ENCODE measurements at places on chromosomes 1 and 21.

- H3K36me3 ChIP-seq = no peaks in the 10 kb centered on the region
- no peak for DNase-seq
- peaks cover 21% of the 10 kb centered on the region for H3K4me1 ChIP-seq
- no peak overlapping the region for H3K27ac ChIP-seq
- H3K4me3 ChIP-seq = no peak overlapping the region
These were observed 59.5 kb upstream of the LRRC8D start for GRCh38 chr1:89761338-89761737.

DNA sequence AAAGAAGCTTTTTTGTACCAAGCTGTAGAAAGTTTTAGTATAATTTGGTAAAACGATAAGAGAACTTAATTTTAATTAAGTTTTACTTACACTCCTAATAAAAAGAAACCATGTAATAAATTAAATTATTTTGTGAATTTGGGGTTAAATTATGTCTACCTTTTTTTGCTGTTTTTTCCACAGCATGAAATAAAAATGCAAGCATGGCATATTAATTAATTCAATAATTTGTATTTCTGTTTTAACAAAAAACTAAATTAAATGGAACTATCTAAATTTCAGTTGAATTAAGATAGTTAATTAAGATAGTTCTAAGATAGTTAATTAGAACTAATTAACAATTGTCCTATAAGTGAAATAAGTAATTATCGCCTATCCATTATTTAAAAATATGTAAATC is 39.4 kb downstream of the VANGL2 start:
- H3K27ac ChIP-seq = no peak overlapping the region
- no peak overlapping the region for H3K4me3 ChIP-seq
- H3K27me3 ChIP-seq = peaks cover 28% of the 10 kb centered on the region

DNA sequence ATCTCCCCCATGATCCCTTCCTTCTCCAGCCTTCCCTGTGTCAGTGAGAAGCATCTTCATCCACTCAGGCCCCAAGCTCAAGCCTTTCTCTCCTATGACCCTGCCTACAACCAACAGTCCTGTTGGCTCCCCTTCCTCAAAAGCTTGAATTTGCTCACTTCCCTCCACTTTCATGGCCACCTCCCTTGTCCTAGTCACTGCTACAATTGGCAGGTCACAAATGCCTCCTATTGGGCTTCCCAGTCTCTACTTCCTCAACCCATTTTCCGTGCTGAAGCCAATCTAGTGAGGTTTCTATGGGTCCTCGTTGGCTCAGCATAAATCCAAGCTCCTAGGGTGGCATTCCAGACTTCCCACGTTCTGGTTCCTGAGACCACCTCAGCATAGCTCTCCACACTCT is 40.2 kb upstream of the SLC6A9 start:
- peaks cover 30% of the 10 kb centered on the region for H3K4me1 ChIP-seq
- H3K27me3 ChIP-seq = peaks cover 7% of the 10 kb centered on the region
- H3K27ac ChIP-seq = no peak overlapping the region
- peaks cover 2% of the 10 kb centered on the region for H3K36me3 ChIP-seq

GRCh38 chr1:175470078-175470477 is 273.3 kb downstream of the TNR start:
- no peak for DNase-seq
- H3K27ac ChIP-seq = no peak overlapping the region
- H3K27me3 ChIP-seq = peaks cover 9% of the 10 kb centered on the region
- no peaks in the 10 kb centered on the region for H3K4me1 ChIP-seq
- no peaks in the 10 kb centered on the region for H3K36me3 ChIP-seq

GRCh38 chr1:116067566-116067890 is 43.7 kb upstream of the MAB21L3 start:
- H3K4me1 ChIP-seq = peaks cover 43% of the 10 kb centered on the region
- peaks cover 20% of the 10 kb centered on the region for H3K36me3 ChIP-seq
- H3K27me3 ChIP-seq = no peaks in the 10 kb centered on the region
- DNase-seq = no peak
- H3K4me3 ChIP-seq = no peak overlapping the region
- H3K27ac ChIP-seq = peak overlapping the region; percentile 99

DNA sequence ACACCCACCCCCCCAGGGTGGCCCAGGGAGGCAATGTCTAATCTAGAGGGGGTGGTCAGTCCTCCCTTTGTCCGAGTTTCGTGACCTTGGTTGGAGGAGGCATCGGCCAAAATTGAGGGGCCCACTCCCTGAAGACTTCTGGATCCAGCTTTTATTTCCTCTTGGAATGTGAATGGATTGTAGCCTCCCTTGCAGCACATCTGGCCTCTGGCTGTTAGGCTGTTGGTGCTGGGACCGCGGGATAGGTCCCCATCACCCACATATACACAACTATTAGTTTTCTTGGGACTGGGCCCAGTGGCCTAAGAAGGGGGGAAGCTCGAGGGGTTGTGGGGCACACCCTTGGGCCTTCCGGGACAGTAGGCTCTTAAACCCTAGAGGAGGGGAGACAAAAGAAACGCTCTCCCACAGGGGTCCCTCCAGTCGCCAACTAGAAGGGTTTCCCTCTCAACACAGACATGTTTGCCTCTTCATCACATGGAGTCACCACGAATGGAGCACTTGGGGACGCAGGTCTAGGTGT is 2.5 kb downstream of the LHX4 start:
- H3K36me3 ChIP-seq = no peaks in the 10 kb centered on the region
- H3K4me3 ChIP-seq = no peak overlapping the region
- H3K4me1 ChIP-seq = peaks cover 24% of the 10 kb centered on the region
- no peak for DNase-seq

- H3K4me3 ChIP-seq = no peak overlapping the region
- peaks cover 12% of the 10 kb centered on the region for H3K27me3 ChIP-seq
- H3K27ac ChIP-seq = no peak overlapping the region
- DNase-seq = no peak
- no peaks in the 10 kb centered on the region for H3K4me1 ChIP-seq
- H3K36me3 ChIP-seq = peaks cover 2% of the 10 kb centered on the region
These were observed 262.7 kb downstream of the MATN1 start for GRCh38 chr1:30460661-30461060.

GRCh38 chr1:164783778-164784555 is 225.0 kb downstream of the PBX1 start:
- H3K27ac ChIP-seq = no peak overlapping the region
- H3K36me3 ChIP-seq = no peaks in the 10 kb centered on the region
- peaks cover 2% of the 10 kb centered on the region for H3K27me3 ChIP-seq
- H3K4me3 ChIP-seq = no peak overlapping the region

- DNase-seq = no peak
- no peak overlapping the region for H3K27ac ChIP-seq
- H3K27me3 ChIP-seq = peaks cover 31% of the 10 kb centered on the region
These were observed 290.8 kb upstream of the PLXNA2 start for GRCh38 chr1:208534979-208535378.

- H3K27me3 ChIP-seq = no peaks in the 10 kb centered on the region
- peaks cover 27% of the 10 kb centered on the region for H3K36me3 ChIP-seq
- H3K4me1 ChIP-seq = peaks cover 54% of the 10 kb centered on the region
- H3K27ac ChIP-seq = peak overlapping the region; percentile 100
These were observed 28.0 kb upstream of the EVA1B start for GRCh38 chr1:36351227-36351977.

DNA sequence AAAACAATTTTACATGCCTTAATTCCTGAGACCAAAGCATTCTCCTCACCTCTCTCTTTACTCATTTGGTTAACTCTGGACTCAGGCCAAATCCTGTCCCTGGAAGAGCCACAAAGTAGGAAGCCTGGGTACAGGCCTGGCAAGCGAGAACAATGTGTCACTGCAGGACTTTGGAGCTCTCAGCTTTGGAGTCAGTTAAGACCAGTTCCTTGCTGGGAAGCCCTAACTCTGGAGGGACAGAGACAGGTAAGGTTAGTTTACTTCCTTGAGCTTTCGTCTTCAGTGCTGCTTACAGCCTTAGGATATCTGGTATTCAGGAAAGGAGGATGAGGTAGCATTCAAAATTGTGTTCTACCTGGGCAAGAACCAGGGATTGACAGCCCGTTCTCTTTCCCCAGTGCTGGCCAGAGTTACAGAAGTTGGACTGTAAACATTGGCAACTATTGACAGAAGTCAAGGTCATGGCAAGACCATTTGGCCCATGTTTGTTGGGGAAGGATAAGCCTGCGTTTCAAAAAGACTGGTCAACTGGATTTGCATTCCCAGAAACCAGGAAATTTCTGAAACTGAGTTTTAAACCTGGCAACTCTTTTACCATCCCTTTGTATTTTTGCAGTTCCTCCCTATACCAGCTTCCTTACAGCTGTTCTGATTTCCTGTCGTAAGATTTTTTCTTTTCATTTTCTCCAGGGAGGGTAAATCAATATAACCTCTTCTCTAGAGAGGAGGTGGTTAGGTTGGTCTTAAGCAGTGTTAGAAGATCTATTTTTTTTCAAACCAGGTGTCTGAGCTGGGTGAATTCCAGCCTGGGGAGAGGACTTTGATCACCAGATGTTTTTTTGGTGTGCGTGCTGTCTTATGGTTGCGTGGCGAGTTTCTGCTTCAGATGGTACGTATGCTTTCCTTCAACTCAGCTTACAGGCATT is at the start of gene C4BPB:
TSS of gene C4BPB (plus strand) at position 160 of the 926 bp plus-strand sequence. CDS start at position 832, 672 bp downstream.
- no peak for DNase-seq
- H3K27me3 ChIP-seq = peaks cover 8% of the 10 kb centered on the region
- H3K36me3 ChIP-seq = no peaks in the 10 kb centered on the region
- H3K4me3 ChIP-seq = no peak within 1 kb of the TSS
- H3K4me1 ChIP-seq = peaks cover 29% of the 10 kb centered on the region

- H3K4me3 ChIP-seq = peak within 1 kb of the TSS; percentile 97
- DNase-seq = no peak
- H3K36me3 ChIP-seq = peaks cover 16% of the 10 kb centered on the region
- H3K4me1 ChIP-seq = peaks cover 20% of the 10 kb centered on the region
- no peaks in the 10 kb centered on the region for H3K27me3 ChIP-seq
- H3K27ac ChIP-seq = peak within 1 kb of the TSS; percentile 80
These were observed at the start of gene SH3D21 for GRCh38 chr1:36306210-36306901. SH3D21 (plus strand) TSS chr1:36306368; CDS start chr1:36306421, 53 bp downstream.

- H3K27ac ChIP-seq = no peak overlapping the region
- DNase-seq = no peak
- H3K27me3 ChIP-seq = peaks cover 27% of the 10 kb centered on the region
- H3K4me3 ChIP-seq = no peak overlapping the region
These were observed 14.2 kb downstream of the KCNAB2 start for GRCh38 chr1:6059866-6060265.

GRCh38 chr1:94301186-94301585 is 63.8 kb upstream of the ARHGAP29 start:
- H3K27me3 ChIP-seq = no peaks in the 10 kb centered on the region
- H3K4me1 ChIP-seq = peaks cover 41% of the 10 kb centered on the region
- no peak for DNase-seq
- no peak overlapping the region for H3K27ac ChIP-seq
- H3K4me3 ChIP-seq = no peak overlapping the region

DNA sequence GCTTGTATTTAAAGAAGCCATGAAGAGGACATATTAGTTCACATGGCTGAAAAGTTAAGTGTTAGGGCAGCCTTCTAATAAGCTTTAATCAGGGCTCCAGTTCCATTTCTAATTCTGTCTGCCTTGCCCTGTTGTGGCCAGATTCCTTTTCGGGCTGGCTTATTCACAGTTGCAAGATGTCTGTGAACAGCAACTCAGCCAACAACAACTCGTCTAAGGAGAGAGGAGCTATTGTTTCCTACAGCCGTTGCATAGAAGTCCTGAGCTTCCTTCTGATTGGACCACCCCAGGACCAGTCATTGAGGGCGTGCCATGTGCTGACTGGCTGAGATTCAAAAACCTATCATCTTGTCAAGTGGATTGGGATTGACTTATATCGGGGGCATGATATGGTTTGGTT is 18.6 kb upstream of the COQ8A start:
- H3K27ac ChIP-seq = no peak overlapping the region
- peaks cover 16% of the 10 kb centered on the region for H3K36me3 ChIP-seq
- no peak overlapping the region for H3K4me3 ChIP-seq
- H3K4me1 ChIP-seq = no peaks in the 10 kb centered on the region

DNA sequence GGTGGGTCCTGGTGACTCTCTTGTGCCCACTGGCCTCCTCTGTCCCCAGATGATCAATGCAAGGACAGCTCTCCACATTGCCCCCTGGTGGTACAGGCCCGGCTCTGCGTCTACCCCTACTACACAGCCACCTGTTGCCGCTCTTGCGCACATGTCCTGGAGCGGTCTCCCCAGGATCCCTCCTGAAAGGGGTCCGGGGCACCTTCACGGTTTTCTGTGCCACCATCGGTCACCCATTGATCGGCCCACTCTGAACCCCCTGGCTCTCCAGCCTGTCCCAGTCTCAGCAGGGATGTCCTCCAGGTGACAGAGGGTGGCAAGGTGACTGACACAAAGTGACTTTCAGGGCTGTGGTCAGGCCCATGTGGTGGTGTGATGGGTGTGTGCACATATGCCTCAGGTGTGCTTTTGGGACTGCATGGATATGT is 10.8 kb downstream of the ADAMTSL4 start:
- H3K27ac ChIP-seq = peak overlapping the region; percentile 100
- peaks cover 53% of the 10 kb centered on the region for H3K4me1 ChIP-seq
- peak; percentile 90 for DNase-seq
- H3K36me3 ChIP-seq = no peaks in the 10 kb centered on the region
- H3K27me3 ChIP-seq = no peaks in the 10 kb centered on the region

- no peak overlapping the region for H3K4me3 ChIP-seq
- no peaks in the 10 kb centered on the region for H3K27me3 ChIP-seq
- no peaks in the 10 kb centered on the region for H3K36me3 ChIP-seq
- H3K27ac ChIP-seq = no peak overlapping the region
- no peak for DNase-seq
These were observed 339.7 kb downstream of the PTPRC start for GRCh38 chr1:198978523-198978922.

GRCh38 chr1:23751815-23752200 is 8.5 kb downstream of the ELOA start:
- no peak overlapping the region for H3K4me3 ChIP-seq
- H3K27me3 ChIP-seq = no peaks in the 10 kb centered on the region
- peaks cover 12% of the 10 kb centered on the region for H3K4me1 ChIP-seq
- peaks cover 33% of the 10 kb centered on the region for H3K36me3 ChIP-seq
- no peak for DNase-seq

- H3K4me1 ChIP-seq = peaks cover 22% of the 10 kb centered on the region
- H3K4me3 ChIP-seq = no peak overlapping the region
- no peaks in the 10 kb centered on the region for H3K36me3 ChIP-seq
- H3K27me3 ChIP-seq = peaks cover 6% of the 10 kb centered on the region
- DNase-seq = no peak
These were observed 27.3 kb upstream of the THEM4 start for GRCh38 chr1:151936653-151937052.

DNA sequence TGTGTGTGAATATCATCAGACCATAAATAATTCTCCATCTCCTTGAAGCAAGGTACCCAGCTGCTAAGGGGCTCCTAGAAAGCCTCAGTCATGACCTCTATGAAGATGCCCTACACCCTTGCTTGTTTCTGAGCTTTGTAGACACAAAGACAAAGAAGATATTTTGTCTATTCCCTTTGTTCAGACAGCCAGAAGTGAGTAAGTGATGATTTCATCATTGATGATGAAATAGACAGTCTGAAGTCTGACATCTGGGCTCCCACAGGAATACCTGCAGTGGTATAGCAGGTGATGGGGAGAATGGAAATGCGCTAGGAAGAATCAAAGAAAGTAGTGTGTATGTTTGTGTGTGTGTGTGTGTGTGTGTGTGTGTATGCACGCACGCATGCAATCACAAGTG is 82.2 kb upstream of the DPT start:
- DNase-seq = no peak
- H3K4me3 ChIP-seq = no peak overlapping the region
- H3K27me3 ChIP-seq = peaks cover 2% of the 10 kb centered on the region
